ENCODE measurements at places on chromosomes 4 and X.

DNA sequence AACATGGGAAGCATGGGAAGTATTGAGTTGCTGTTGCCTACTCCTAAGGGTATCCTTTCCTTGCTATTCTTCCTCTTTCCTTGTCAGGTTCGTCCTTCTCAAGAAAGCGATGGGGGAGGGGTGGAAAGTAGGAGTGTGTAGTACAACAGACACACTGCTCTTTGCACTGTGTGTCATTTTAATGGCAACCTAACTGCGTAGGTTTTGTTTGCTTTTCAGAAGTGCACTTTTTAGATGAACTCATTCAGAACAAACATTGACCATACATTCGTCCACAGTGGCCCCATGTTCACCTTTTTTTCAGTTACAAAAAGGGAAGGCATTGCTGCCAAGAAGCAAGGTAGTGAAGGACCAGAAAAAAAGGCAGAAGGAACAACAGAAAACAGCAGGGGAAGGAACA, 10.2 kb upstream of the YIPF6 start:
- no peak for DNase-seq

DNA sequence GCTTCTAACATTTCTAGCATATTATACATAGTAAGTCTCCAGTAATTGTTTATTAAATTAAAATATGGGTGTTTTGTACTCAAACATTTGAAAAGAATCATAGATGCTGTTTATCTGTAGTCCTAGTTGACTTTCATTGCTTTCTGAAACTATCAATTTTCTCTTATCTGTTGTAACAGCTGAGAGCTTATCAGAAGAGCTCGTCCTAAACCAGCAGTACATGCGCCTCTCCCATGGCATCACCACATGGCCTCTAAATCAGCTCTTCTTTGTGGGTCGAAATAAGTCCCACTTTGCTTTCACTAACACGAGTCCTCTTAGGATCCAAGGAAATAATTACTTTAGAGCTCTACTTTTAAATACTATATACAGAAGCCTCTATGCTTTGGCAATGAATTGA, 55.1 kb downstream of the PPP3CA start:
- no peak for DNase-seq

DNA sequence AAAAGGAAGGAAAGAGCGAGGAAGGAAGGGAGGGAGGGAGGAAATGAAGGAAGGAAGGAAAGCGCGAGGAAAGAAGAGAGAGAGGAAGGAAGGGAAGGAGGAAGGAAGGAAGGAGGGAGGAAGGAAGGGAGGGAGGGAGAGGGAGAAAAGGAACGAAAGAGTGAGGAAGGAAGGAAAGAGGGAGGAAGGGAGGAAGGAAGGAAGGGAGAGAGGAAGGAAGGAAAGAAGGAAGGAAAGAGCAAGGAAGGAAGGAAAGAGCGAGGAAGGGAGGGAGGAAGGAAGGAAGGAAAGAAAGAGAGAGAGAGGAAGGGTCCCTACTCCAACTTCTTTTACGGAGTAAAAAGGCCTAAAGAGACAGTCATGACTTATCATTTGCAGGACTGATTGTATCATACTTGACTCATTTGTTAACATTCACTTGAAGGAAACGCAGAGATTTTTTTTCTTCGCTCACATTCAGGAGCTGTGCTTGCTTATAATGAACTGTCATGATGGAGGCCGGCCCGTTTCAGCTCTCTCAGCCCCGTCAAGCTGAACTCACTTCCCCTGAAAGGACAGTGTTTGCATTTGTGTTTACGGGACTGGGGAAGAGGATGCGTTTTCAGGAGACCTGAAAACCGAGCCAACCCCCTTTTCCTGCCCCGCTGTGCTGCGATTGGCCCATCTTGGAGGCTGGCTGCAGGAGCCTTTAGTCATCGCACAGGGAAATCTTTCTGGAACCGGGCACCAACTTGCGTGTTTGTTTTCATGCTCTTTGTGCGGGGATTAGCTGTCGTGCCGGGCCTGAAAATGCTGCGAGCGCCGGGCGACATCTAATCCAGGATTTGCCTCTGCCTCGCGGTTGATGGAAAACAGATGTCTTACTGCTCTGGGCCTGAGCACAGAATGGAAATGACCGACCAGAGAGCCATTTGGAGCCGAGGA, 17.8 kb downstream of the TRIM2 start:
- DNase-seq, result no peak

GRCh38 chr4:23930750-23931488, 41.1 kb upstream of the PPARGC1A start:
- no peak for DNase-seq

GRCh38 chr4:76011700-76012387, 4.5 kb upstream of the CXCL9 start:
- no peak for DNase-seq
